GM19239 (cell line): ENCODE measurements at places on chromosomes 3 and 15.

DNA sequence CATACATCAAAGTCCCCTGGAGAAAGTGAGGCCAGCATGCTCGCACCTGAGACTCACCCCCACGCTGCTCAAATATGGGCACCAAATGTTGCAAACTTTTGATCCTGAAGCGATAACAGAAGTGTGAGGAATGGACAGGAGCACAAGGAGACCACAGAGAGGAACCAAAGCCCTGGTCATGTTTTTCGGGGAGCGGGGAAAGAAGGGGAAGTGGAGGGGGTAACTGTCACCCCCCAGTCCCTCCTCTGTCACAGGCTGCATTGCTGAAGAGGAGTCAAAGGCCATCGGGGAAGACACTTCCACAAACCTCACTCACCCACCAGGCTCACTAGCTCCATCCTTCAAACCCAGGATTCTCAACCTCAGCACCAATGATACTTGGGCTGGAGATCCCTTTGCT, 182.4 kb downstream of the UACA start:
- no peak for DNase-seq

- DNase-seq, result no peak
These were observed 337.8 kb downstream of the RBMS3 start for GRCh38 chr3:29618395-29619282.

- DNase-seq, result no peak
These were observed 220.7 kb upstream of the CADM2 start for GRCh38 chr3:84738086-84738485.

GRCh38 chr3:124384527-124384926, 345.7 kb upstream of the UMPS start:
- DNase-seq, result no peak

GRCh38 chr15:55270291-55270690, 19.3 kb downstream of the RAB27A start:
- DNase-seq, result no peak

GRCh38 chr15:45304711-45305110, 52.7 kb downstream of the SLC28A2 start:
- DNase-seq, result no peak

- no peak for DNase-seq
These were observed 10.9 kb downstream of the ARL6IP5 start for GRCh38 chr3:69095636-69096035.

DNA sequence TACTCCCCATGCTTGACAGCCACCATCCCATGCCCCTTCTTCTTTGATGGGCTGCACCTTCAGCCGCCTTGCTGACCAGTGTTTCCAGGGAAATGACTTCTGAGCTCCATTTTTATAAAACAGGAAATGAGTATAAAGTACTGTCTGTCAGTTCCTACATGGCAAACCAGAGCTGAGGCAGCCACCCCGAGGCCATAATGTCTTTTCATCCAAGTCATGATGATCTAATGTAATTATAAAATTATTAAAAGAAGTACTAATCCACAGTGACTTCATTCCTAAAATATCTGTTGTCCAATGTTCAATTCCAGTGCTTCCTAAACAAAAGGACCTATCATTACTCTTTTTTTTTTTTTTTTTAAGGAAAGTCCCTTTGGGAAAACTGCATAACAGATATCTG, 75.2 kb upstream of the HERC1 start:
- no peak for DNase-seq

DNA sequence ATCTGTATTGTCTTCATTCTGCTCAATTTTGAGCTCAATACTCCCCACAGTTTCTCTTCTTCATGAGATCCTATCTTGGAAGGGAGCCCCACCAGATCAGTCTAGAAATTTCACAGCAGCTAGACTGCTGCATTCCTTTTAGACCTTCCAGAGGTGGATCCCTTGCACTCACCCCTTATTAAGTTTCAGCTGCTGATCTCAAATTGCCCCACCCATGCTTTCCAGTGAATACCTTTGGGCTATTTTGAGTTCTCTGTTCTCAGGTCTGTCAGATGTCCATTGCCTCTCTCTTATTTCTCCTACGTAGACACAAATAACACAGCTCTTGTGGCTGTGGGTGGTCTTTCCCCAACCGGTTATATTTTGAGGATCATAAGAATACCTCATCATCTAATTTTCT, 60.8 kb downstream of the GPR156 start:
- DNase-seq, result no peak

- DNase-seq, result no peak
These were observed 487.7 kb upstream of the RASGRP1 start for GRCh38 chr15:39052323-39052705.

DNA sequence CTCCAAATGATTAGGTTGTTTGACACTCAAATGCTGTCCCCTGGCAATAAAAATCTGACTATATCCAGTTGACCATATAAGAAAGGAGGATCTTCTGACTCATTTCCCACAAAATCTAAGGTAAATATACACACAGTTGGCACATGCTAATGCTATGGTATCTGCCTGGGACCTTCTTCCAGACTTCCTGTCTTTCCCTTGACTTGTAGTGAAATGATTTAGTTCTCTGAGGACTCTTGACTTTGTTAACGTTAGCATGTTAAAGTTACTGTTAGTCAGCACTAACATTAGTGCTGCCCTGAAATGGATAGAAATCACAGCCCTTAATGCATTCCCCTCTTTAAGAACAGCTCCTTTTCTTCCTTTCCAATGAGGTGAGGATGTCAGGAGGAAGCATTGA, 124.3 kb upstream of the LSAMP start:
- no peak for DNase-seq

DNA sequence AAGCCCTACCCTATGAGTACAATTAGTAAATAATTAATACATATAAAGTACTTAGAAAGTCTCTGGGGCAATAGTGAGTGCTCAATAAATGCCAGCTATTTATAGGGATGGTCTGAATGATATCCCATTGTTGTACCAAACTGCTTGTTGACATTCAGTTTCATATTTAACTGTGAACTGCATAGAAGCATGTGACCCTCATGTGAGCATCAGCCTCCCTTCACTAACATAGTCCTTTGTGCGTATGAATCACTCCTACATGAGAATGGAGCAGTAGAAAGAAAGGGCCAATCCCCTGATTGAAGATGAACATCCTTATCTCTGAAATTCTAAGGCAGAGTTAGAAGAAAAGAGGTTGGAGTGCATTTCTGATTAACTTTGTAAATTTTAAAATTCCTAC, 68.7 kb upstream of the ATP10A start:
- DNase-seq, result no peak

- no peak for DNase-seq
These were observed 1498.7 kb upstream of the CADM2 start for GRCh38 chr3:83460052-83460451.

GRCh38 chr15:87362531-87362930, 894.0 kb downstream of the NTRK3 start:
- no peak for DNase-seq
